CD8-positive, alpha-beta T cell (primary cell): ENCODE measurements at places on chromosomes 3 and 15.
A peak's percentile ranks its signal among the peaks of the same experiment; 100 is the strongest.

- DNase-seq, result no peak
These were observed 26.6 kb downstream of the USP50 start for GRCh38 chr15:50519740-50520425.

GRCh38 chr3:139131951-139132350, 87.3 kb upstream of the PRR23C start:
- no peak for DNase-seq

GRCh38 chr3:98630416-98630815, 37.0 kb upstream of the CPOX start:
- DNase-seq, result no peak

GRCh38 chr3:143464850-143465249, 345.3 kb downstream of the CHST2 start:
- no peak for DNase-seq

DNA sequence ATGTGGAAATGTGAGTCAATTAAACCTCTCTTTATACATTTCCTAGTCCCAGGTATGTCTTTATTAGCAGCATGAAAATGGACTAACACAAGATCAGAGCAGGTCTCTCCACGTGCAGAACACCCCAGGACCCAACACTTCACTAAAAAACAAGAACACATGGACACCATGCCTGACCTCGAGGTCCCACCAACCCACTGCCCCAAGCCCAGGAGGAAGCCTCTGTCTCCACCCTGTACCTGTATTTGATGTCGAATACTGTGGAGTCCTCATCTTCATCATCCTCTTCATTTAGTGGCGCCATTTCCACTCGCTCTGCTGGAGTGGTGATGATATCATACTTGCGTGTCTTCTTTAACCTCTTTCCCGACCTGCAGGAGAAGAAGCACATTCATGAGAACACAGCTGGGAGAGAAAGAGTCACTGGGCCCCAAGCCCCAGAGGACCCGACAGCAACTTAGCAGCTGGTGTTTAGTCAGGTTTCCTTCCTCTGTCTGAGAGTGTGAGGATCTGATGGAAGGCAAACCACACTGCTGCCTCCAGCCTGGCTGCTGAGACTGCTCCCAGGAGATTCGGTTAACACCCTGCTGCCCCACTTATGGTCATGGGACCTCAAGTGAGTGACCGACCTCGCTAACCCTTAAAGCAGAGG, 25.5 kb downstream of the FAM174B start:
- no peak for DNase-seq

DNA sequence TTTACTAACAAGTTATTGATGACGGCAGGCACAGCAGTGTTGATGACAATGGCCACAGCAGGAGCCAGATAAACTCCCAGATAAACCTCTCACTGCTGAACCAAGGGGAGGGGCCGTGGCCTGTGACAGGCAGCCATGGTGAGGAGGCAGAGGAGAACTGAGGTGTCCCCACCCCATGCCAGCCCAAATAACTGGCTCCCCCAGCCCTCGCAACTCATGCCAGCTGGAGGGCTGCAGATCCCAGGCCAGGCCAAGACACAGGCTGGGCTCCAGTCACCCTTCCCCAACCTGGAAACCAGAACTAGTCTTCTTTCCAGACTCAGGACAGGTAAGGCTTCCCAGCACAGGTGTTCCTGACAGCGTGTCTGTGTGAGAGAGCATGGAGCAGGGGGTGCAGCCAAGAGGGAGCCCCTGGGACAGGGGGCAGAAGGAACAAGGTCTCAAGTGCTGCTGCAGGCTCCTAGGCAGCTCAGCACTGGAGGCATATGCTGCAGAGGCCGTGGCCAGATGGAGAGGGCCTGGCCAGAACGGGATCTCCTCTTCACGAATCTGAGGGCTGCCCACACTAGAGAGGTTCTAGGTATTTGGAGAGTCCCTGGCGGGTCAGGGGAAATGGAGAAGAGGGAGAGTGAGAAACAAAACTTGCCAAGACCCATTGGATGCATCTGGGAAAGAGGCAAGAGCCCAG, 15.9 kb downstream of the PLA2G4F start:
- no peak for DNase-seq

DNA sequence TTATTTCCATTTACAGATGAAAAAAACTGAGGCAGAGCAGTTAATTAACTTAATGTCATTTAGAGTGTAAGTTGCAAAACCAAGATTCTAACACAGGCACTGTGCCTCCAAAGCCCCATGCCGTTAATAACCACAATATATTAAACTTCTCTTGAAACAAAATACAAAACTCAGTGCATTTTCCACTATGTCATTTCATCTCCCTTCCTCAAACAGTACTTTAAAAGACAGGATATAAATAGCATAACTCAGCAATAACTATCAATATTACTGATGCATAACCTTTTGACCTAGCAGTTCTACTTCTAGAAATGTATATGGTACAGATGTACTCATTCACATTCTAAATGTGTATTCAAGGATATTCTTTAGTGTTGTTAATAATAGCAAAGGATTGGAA, 5.1 kb upstream of the TASOR start:
- no peak for DNase-seq

GRCh38 chr3:179174898-179175297, 26.7 kb downstream of the PIK3CA start:
- DNase-seq, result peak; percentile 26

GRCh38 chr3:50502225-50502583, 1.2 kb downstream of the CACNA2D2 start:
- no peak for DNase-seq

GRCh38 chr15:91634179-91634578, 219.3 kb upstream of the SLCO3A1 start:
- DNase-seq, result no peak

DNA sequence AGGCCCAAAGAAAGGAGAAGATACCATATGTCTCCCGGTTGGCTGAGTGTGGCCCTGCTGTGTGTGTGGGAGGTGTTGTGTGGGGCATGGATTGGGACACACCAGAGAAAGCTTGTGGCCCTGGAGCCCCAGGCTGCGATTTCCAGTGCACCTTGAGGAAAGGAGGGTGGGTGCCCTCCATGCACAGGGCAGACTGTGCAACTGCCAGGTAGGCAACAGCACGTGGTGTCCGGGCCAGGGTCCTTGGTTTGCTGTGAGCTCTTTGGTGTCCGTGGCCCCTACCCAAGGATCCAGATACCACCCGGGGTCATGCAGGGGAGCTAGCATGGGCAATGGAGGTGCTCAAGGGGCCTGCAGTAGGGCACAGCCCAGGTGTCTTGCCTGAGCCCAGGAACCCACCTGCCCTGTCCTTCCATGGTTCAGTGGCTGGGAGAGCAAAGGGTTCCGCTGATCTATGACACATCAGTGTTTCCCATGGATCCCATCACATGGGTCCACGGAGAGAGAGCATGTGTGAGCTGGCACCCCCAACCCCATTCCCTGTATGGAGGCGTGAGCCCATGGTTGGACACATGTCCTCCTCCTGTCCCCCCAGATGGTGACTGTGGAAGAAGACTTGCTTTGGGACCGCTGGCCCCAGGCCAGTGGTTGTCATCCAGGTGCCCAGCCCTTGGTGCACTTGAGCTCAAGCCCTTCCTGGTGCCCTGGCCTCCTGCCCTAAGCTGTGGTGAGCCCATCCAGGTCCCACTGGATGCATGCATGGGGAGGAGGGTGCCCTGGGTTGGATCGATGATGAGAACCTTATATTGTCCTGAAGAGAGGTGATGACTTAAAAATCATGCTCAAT, 223.4 kb downstream of the SNRPN start:
- DNase-seq, result peak; percentile 0

GRCh38 chr15:66027268-66027805, 158.0 kb downstream of the RAB11A start:
- no peak for DNase-seq

DNA sequence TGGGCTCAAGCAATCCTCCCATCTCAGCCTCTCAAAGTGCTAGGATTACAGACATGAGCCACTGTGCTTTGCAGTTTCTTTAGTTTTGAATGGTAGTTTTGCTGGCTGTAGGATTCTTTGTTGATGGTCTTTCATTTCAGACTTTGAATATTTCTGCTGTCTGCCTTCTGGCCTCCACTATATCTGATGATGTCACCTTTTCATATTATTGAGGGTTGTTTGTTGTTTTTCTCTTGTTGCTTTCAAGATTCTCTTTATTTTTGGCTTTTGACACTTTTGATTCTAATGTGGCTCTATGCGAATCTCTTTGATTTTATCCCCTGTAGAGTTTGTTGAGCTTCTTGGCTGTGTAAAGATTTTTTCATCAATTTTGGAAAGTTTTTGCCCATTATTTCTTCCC, 79.0 kb upstream of the MANF start:
- no peak for DNase-seq

DNA sequence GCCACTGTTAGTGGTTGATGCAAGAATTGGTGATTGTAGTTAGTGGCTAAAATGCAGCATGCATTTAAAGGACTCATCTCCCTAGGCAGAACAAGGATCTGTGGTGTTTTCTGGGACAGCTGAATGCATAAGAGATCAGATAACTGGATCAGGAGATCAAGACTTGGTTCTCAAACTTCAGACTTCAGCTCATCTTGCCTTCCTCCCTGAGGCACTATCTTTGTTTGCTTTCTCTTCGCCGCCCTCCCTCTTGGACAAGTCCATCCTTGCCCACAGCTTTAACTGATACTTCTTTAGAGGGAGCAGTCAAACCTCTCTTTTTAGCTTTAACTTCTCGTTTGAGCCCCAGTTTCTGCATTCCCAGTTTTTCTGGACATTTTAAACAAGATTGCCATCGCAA, 195.4 kb upstream of the TPRG1 start:
- DNase-seq, result no peak

DNA sequence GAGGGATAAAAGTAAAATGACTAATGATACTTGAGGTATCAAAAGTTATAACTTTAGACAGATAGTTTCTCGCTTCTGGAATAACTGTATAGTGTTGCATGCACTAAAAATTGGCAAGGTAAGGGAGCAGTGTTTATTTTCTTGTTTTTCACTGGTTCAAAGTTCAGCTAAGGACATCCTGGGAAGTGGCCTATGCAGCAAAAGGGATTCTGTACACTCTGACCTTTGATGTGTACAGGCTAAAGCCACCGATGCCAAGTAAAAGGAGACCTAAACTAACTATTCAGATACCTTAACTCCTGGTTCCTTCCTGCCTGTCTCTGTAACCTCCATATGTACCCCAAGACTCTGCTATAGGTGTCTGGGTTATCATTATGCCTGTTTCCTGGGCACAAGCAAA, 1.7 kb downstream of the FBXO40 start:
- no peak for DNase-seq

DNA sequence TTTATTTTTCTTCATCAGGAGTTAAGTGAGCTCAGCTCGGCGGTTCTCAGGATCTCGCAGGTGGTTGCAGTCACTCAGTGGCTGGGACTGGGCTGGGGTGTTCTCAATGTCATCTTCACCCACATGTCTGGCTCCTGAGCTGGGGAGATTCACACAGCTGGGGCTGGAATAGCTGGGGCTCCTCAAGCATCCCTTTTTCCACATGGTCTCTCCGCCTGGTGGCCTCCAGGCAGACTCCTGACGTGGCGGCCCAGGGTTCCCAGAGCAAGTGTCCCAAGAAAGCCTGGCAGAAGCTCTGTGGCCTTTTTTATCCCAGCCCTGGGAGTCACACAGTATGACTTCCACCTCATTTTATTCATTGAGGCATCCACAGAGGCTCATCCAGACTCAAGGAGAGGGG, 84.1 kb upstream of the ANKRD34C start:
- no peak for DNase-seq

- no peak for DNase-seq
These were observed 98.9 kb upstream of the MME start for GRCh38 chr3:154981201-154981600.

GRCh38 chr15:58994906-58995453, 7.5 kb downstream of the RNF111 start:
- DNase-seq, result no peak

DNA sequence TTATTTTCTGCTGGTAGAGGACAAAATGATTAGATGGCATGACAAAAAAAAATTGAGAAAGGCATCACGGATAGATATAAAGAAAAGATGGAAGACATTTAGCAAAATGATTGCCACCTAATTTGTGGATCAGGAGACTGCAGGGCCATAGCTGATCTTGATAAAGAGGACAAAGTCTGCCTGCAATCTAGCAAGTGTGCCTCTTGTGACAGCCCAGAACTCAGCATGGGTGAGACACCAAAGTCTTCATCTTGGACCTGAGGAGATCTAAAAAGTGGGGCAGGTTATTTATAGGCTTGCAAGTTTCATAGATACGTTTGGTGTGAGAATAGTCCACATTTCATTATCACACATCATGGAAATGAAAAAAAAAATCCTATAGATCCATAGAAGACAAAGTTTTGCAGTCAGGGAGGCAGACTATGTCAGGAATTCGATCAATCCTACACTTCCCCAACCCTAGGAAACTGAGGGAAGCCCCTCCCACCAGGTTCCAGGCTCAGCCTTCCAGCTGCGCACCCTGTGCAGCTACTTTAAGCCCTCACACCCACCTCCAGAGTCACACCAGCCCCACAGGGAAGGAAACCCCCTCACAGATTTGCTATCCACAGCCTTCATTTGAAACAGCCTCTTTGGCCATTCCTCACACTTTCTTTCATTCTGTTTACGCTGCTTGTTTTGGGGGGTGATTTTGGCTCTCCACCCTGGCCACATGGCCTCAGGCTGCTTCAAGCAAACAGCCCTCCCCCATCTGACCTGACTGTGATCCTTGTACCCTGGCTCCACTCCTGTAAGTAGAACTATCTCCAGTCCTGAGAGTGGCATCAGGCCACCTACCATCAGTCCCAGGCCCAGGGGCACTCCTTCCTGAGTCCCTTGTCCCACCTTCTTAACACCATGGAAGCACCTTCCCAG, 28.1 kb upstream of the KLHL6 start:
- no peak for DNase-seq

- no peak for DNase-seq
These were observed 1.8 kb downstream of the FOXL2 start for GRCh38 chr3:138944929-138945708.

GRCh38 chr3:90032980-90033641, 925.7 kb downstream of the EPHA3 start:
- no peak for DNase-seq

- DNase-seq, result no peak
These were observed 13.3 kb upstream of the KIF23 start for GRCh38 chr15:69400850-69401249.

- DNase-seq, result no peak
These were observed 78.7 kb downstream of the WWTR1 start for GRCh38 chr3:149579161-149579560.

GRCh38 chr3:66812136-66812535, 186.0 kb upstream of the KBTBD8 start:
- no peak for DNase-seq

DNA sequence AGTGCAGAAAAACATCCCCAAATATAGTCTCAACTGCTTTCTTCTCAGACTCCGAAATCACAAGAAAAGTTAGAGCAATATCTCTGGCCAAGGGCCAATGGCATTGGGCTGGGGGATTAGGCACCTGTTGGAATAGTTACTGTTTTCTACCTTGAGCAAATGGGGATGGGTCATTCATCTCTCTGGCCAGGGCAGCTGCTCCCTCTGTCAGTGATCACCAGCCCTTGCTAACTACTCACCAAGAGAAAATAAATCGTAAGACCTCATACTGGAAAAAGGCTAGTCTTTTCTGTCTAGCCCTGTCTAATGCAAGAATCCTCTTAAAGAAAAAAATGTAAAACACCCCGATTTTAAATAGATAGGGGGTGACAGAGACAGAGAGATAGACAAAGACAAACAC, 10.9 kb downstream of the CERS3 start:
- DNase-seq, result no peak

- no peak for DNase-seq
These were observed 574.5 kb upstream of the TBL1XR1 start for GRCh38 chr3:177771780-177772179.

GRCh38 chr15:91407269-91407889, 307.3 kb downstream of the SV2B start:
- DNase-seq, result peak; percentile 17
